DMS53 (cell line): ENCODE measurements at places on chromosomes 16 and 17.
A peak's percentile ranks its signal among the peaks of the same experiment; 100 is the strongest.

DNA sequence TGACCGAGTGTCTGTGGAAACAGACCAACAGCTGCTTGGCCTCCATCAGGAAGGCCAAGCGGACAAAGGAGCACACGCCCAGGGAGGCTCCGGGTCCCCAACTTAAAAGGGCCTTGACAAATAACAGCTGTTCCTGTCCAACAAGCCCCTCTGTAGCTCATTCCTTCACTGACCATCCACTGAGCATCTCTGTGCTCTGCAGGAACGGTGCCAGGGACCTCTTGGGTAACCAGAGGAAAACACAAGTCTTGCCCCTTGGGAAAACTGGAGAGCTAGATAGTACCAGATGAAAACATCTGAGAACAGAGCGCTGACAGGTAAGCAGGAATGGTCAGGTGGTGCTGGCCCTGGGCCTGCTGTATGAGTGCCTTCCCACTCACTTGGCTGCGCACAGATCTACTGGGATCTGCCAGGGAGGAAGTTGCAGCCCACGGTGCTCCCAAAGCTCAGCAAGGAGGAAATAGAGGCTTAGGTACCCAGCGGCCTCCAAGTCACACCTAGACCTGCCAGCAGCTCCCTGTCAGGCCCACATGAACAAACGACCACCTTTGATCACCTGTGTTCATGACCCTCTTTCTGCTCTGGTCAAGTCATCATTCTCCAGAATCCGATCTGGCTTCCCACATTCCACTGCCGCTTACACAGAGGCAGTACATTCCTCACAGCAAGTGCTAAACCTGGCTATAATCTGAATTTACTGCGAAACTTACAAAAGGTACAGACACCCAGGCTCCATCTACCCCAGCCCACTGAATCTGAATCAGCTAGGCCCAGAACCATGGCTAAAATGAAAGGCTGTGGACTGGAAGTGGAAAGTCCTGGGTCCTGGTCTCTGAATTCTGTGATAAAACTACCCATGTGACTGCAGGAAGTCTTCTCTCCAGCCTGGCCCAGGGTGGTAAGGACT lies 12.5 kb downstream of the DCAKD start:
- no peak for DNase-seq

DNA sequence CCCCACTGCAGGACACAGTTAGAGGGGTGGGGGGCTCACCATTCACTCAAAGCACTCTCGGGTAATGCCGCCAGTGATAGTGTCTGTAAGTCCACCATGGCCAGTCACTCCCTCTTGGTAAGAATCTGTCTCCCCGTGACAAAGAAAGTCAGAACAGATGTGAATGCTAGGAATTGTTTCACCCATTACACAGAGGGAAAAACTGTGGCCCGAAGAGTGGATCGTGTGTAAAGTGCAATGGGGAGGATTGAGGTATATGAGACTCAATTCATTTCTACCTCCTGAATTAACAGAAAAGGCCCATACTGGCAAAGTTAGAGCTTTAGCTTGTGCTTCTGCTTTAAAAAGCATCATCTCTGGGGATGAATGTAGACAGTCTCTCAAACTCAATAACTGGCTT lies 17.5 kb upstream of the SLC6A2 start:
- DNase-seq, result no peak

GRCh38 chr17:19497624-19498023 lies 36.0 kb upstream of the SLC47A1 start:
- no peak for DNase-seq

- DNase-seq, result no peak
Observed at GRCh38 chr17:27348196-27348595, 54.3 kb downstream of the WSB1 start.

GRCh38 chr16:14372471-14372870 lies 257.6 kb downstream of the PARN start:
- no peak for DNase-seq

- DNase-seq, result peak; percentile 78
Observed at GRCh38 chr17:56319531-56319930, 166.3 kb downstream of the ANKFN1 start.

DNA sequence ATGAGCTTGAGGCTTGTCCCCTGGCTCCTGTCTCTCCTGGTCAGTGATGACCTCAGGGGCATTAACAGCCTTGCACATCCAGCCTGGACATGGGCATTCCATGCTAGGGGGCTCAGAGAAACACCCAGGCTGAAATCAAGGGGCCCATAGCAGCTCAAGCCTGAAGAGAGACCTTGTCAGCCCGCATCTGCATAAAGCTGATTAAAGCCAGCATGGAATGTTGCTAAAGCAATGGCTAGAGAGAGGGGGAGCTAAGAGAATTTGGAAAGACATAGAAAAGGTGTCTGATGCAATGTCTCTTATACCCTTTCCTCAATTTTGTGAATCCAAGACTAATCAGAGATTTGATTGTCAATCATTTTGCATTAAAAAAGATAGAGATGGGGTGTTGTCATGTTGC lies 51.4 kb upstream of the WSCD1 start:
- no peak for DNase-seq

- DNase-seq, result no peak
Observed at GRCh38 chr16:8053437-8053836, 536.9 kb downstream of the TMEM114 start.
